ENCODE measurements at places on chromosomes 7 and 10.

DNA sequence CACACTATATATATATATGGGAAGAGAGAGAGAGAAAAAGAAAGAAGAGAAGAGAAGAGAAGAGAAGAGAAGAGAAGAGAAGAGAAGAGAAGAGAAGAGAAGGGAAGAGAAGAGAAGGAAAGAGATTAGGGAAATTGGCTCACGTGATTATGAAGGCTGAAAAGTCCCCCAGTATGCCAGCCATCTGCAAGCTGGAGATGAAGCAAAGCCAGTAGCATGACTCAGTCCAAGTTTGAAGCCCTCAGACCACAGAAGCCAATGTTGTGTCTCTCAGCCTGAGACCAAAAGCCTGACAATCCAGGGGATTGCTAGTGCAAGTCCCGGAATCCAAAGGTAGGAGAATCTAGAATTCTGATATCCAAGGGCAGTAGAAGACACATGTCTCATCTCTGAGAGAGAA is 206.3 kb upstream of the PRSS1 start:
- no peak for DNase-seq

DNA sequence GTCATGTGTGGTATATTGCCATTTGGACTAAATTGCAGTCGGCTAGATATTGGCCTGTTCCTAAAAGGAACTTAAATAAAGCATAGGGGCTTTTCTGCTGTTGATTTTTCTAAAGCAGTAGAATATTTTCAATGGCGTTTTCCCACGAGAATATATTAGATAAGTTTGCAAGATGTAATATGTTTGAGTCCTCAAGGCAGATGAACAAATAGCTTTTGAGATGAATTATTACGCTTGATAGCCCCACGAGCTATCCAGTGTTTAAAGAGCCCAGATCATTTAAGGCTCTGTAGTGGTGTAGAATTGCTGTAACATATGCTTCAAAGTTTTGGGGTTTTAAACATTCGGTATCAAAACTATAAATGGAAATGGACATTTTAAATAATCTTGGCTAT is 2.9 kb downstream of the CELF2 start:
- DNase-seq: no peak

GRCh38 chr7:18384491-18385143 is 110.9 kb upstream of the HDAC9 start:
- DNase-seq: no peak

- no peak for DNase-seq
Measured at GRCh38 chr7:42014625-42015618, 222.1 kb downstream of the GLI3 start.

GRCh38 chr10:119267384-119267783 is 60.0 kb downstream of the GRK5 start:
- DNase-seq: no peak

DNA sequence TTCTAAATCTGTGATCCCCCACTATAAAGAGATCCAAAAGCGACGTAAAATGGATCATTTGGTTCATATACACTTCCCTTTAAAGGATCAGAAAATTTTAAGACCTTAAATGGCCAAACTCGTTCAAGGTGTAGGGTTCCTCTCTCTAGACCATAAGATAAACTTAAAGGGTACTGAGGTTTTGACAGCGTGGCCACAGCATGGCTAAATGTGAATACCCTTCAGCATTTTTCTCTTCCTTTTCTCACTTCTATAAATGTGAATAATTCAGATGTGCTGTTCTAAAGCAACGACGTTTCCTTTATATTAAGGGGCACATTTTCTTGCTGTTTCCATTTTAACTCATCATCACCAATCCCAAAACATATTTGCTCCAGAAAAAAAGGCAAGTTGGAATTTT is 5.2 kb downstream of the ZCWPW1 start:
- DNase-seq: no peak

GRCh38 chr7:29084832-29085231 is 61.5 kb downstream of the CPVL start:
- no peak for DNase-seq

DNA sequence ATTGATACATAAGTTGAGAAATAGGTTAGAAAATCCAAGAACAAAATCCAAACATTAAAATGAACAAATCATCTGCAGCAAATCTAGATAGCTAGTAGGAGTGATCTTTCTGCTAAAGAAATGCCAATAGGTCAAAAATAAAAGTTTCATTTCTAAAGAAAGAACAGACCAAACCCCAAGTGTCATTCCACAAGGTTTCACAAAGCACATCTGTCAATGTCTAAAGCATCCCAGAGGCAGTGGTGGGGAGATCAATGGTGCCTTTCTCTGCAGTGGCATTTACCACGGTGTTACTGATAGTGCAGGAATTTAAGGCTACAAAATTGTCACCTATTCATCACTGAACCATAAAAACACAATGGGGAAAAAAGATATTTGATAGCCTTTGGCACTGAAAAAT is 147.9 kb downstream of the PARD3 start:
- no peak for DNase-seq

DNA sequence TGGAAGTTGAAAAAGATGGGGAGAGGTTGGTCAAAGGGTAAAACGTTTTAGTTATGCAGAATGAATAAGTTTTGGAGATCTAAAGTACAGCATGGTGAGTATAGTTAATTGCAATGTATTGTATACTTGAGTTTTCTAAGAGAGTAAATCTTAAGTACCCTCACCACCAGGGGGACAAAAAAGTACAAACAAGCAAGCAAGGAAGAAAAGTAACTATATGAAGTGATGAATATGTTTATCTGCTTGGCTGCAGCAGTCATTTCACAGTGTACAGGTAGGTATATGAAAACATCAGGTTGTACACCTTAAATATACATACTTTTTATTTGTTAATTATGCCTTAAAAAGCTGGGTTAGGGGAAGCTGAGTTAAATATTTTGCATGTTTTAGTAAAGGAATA is 157.3 kb downstream of the PCLO start:
- DNase-seq: no peak

GRCh38 chr7:80257756-80258155 is 123.1 kb downstream of the GNAI1 start:
- no peak for DNase-seq

GRCh38 chr7:51080216-51080615 is 236.4 kb downstream of the COBL start:
- no peak for DNase-seq

- no peak for DNase-seq
Measured at GRCh38 chr10:20608503-20608902, 288.6 kb downstream of the NEBL start.

DNA sequence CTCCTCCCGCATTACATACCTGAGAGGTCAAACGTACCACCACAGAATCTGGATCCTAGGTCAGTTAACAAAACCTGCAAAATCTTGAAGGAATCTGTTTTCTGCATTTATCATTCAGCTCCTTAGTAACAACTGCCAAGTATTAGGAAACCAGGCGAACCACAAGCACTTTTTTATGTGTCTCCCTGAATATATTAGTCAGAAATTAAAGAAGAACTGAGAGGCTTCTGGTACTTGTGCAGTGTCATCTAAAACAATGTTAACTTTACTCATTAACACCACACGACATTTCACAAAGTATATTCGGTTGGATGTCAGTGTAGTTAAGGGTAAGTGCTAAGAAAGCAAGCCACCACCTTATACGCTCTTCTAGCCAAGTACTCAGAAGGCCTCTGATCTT is 2.5 kb downstream of the CCDC6 start:
- DNase-seq: no peak

DNA sequence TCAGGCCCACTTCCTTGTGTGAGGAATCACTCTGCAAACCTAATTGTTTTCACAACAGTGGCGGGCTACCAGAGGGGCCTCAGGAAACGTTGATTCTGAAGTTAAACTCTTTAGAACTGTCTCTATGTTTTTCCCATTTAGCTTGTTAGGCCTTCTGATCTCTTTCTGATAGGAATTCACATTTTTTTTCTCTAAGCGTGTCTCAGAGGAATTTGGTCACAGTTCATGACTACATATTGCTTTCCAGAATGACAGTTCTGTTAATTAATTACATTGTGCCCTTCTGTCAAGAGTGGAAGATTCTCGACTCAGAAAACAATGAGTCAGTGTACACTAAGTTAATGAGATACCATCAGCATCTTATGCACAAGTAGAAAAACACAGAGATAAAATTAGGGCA is 469.2 kb upstream of the C7orf33 start:
- DNase-seq: no peak

- DNase-seq: peak; percentile 82
Measured at GRCh38 chr10:15209827-15210509, 41.5 kb upstream of the NMT2 start.

GRCh38 chr7:1742555-1743303 is 72.7 kb downstream of the ELFN1 start:
- peak; percentile 31 for DNase-seq

GRCh38 chr7:1922870-1923236 is 252.8 kb downstream of the ELFN1 start:
- DNase-seq: no peak

- no peak for DNase-seq
Measured at GRCh38 chr10:114810926-114811325, 10.7 kb upstream of the FHIP2A start.

DNA sequence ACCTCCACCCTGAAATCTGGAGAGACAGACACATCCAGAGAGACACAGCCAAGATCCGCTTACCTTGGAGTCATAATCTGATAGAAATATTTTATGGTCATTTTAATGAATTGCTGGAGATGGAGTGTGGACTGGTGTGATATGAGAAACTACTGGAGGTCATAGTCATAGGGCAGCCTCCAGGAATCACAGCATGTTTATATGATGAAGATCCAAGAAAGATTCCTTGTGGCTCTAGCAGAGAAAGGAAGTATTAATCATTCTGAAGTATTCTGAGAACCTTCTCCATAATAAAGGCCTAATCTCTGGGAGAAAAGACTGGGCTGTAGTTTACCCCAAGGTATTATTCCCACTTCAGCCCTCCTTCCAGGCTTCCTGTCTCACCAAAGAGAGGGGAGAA is 38.0 kb downstream of the POLR1F start:
- DNase-seq: no peak

- no peak for DNase-seq
Measured at GRCh38 chr10:43194859-43195258, 56.6 kb downstream of the CSGALNACT2 start.

DNA sequence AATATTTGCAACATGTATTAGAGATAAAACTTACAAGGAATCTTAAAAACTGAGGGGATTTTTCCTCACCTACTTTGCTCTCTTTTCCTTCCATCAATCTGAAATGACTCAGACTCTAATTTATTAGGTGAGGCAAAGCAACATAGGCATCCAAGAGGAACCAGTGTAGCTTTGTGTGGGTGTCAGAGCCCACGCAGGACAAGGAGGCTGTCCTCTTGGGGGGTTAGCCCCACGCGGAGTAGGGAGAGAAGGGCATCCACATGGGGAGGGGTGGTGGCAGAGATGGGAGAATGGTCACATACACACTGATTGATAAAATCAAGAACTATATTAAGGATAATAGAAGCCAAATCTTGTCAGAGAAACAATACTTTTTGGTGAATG is 33.8 kb upstream of the ARMS2 start:
- no peak for DNase-seq

DNA sequence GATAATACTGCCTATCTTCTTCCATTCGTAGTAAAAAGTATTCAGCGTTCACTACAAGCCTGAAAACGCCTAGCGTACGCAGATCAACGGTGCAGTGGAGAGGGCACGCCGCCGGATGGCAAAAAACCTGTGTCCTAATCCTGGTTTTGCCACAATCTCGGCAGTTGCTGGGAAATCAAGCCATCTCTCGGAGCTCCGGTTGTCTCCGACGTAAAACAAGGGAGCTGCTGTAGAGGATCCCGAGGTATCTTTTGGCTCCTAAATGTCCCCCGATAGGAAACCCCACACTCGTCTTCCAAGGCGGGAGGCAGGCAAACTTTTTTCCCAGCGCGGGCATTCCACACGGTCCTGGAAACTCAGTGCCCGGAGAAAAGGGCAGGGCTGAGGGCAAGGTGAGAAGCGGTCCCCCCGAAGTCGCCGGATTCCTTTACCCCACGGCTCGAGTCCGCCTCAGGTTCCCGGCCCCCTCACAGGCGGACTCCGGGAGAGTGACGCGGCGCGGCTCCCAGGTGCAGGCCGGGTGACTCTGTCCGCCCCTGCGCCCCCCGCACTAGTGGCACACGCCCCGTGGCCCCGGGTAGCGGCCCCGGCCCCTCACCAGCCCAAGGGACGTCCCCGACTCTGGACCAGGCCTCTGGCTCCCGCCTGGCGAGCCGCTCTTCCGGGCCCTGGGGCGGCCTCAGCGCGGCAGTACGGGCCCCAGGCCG is 649 bp downstream of the IDE start:
- DNase-seq: peak; percentile 37

DNA sequence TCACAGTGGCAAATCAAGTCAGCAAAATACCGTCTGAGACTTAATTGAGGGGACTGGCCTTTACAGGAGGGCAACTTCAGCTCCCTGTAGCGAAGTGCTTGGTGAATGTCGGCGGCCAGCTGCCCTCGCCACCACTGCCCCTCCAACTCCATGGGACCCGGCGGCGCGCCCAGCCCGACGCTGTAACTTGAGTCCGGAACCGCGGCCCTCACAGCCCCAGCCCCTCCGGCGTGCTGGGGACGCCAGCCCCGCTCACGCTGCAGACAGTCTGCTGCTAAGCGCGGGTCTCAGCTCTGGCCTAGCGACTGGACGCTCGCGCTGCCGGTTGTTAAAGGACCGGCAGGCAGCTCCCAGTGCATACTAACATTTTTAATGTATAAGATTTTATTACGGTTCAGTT is 113.4 kb upstream of the NUPR2 start:
- DNase-seq: no peak

DNA sequence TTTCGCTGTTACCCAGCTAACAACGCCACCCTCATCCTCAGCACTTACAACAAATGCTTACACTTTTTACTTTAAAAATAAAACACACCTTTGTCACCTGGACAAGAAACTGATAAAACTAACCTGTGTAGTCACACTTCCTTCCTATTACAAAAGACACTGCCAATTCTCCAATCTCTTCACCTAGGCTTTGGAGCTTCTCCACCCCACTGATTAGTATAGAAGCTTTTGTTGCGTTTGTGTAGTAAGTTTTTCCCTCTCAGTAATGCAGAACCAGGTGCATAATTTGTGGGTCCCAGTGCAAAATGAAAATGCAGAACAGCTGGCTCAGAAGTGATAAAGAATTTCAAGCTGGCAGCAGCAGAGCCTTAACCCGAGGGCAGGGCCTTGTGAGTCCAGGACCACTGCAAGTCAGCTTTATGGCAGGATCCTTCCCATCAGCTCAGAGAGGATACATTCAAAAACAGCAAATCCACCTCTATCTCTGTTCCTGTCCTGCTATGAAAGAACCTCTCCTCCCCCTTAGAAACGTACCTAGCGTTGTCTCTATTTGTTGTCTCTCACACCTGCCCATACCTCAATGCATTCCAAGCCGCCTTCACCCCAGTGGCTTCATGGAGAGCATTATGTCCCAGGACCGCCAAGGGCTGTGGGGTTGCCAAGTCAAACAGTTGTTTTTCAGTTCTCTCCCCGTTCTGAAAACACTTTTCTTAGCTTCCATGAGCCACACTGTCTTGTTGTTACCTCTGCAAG is 40.3 kb upstream of the EGFR start:
- no peak for DNase-seq

DNA sequence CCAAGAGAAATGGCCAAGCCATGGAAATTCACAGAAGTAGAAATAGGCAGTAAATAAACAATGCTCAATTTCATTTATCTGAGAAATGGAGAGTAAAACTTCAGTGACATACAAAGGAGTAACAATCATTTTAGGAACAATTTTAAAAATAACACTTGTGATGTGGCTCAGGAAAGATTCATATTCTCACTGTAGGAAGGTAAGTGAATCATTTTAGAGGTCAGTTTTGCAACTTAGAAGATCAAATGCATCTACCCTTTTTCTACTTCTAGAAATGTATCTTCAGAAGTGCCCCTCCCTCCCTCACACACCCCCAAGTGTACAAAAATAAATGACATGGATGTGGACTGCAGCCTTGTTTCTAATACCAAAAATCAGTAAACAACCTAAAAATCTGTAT is 78.3 kb downstream of the ALOX5 start:
- DNase-seq: no peak
